ENCODE measurements at places on chromosomes 13 and 19.

GRCh38 chr13:99380921-99381645, 73.9 kb upstream of the GPR183 start:
- DNase-seq, result peak; percentile 63

GRCh38 chr19:33606556-33606955, 15.2 kb upstream of the CHST8 start:
- no peak for DNase-seq

- DNase-seq, result no peak
These were observed 19.1 kb downstream of the C19orf12 start for GRCh38 chr19:29695765-29696564.

GRCh38 chr13:43564952-43565351, 221.8 kb downstream of the ENOX1 start:
- DNase-seq, result no peak

GRCh38 chr13:33956346-33956745, 138.4 kb downstream of the RFC3 start:
- no peak for DNase-seq

All from stimulated activated CD4-positive, alpha-beta T cell treated with anti-CD3 and anti-CD28 coated beads, TNF-alpha, amount 100 ng/mL, for 48 hours (primary cell).